ENCODE measurements at places on chromosomes 3 and 15. TPM values are rescaled to one million over a fixed set of nuclear protein-coding genes. Genes with fewer than 3 reads are reported as not detected.

DNA sequence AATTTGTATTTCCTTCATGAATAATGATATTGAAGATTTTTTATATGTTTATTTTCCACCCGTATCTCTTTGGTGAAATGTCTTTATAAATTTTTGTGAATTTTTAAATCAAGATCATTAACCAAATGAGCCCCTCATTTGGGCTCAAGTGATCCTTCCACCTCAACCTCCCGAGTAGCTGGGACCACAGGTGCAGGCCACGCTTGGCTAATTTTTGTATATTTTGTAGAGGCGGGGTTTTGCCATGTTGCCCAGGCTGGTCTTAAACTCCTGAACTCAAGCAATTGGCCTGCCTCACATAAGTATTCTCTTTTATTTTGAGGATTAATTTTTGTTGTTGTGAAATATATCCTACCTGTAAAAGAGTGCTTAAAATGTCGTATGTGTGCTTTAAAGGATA lies 4.9 kb downstream of the BBS4 start:
- DNase-seq = no peak

DNA sequence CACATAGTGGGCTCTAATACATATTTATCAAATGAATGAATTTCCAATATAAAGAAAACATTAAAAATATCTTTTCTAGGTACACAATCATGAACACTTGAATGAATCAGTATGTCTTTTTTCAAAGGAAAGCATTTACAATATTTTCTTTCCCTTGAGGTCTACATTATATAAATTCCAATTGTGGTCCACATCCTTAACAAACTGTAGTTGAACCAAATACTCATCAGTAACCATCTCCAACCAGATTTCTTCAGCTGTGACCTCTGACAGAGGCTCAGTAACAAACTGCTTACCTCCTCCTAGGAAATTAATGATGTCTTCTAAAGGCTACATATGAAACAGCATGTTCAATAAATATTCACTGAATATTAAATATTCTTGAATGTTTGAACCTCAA lies 58.8 kb downstream of the CFAP20DC start:
- DNase-seq = no peak

GRCh38 chr3:150594150-150594549 lies 9.0 kb upstream of the SELENOT start:
- DNase-seq = no peak

BNC1 gene
- total RNA-seq = not detected

VEPH1 gene
- total RNA-seq = 7.7 TPM
